Pulmonary artery endothelial cell (primary cell): ENCODE measurements at places on chromosomes 2 and 18.

GRCh38 chr2:168357797-168358472 lies 98.1 kb upstream of the CERS6 start:
- no peak for DNase-seq

GRCh38 chr18:67243799-67244587 lies 272.5 kb downstream of the DSEL start:
- DNase-seq, result no peak

DNA sequence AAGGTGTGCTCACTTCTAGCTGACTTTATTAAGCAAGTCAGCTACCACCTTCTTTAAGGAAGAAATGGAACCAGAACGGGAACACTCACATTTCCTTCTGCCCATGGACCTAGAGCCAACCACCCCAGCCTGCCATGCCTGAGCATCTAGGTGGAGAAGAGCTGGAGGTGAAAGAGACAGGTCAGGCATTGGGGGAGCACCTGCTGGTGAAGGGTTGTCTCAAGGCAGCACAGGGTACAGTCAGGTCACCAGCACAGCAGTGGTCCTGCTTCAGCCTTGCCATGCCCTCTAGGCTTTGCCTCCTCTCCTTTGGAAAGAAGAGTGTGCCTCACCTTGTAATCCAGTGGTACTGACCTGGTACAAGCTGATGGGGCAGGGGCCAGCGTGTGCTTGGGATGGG lies 107.9 kb downstream of the KCNF1 start:
- DNase-seq, result no peak

DNA sequence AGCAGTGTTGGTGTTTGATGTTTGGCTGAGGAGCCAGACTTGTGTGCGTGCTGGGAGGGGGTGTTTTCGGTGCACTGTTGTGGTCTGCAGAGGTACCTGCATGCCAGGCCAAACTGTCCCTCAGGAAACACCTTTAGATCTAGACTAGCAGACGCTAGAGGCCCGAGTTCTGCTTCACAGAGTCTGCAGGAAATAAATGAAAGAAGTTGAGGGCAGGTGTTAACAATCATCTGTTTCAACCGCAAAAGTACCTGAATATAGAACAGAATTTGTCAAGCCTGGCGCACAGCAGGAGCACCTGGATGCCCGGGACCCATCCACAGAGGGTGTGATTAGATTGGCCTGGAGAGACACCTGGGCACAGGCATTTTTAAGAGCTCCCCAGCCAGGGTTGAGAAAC lies 40.5 kb upstream of the REL start:
- no peak for DNase-seq

- no peak for DNase-seq
Measured at GRCh38 chr2:40087434-40087833, 308.4 kb upstream of the THUMPD2 start.

DNA sequence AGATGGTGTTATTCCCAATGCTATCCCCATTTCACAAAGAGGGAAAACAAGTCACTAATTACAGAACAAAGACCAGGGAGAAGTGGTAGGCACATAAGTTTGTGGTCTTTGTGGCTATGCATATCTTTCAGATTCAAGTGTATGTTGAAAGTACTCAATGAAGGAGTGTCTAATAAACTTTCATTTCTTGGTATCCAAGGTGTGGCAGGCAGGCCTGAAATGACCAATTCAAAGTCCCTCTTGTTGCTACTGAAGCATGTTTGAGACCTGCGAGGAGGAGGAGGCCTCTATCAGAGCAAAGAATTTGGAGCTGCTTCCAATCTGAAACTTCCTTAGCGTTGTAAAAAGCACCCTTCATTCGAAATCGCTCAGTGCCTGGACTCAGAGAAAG lies 60.9 kb upstream of the KLF7 start:
- no peak for DNase-seq

GRCh38 chr18:62399781-62400308 lies 74.7 kb downstream of the TNFRSF11A start:
- no peak for DNase-seq

DNA sequence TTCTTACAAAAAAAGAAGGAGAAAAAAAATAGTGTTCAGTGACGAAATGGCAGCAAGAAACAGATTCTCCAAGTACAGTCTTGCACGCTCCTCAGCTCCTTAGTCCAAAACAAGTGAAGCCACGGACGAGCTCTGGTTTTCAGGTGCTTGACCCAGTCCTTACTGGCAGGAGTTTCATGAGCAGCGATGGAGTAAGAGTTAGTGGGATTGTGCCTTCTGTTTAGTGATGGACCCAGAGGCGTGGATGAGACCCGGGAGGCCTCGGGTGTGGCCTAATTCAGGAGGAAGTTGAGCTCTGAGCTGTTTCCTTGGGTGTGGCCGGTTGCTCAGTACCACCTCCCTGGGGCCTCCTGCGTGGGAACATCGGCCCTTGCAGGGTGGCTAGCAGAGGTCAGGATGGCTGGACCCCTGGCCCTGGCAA lies 52.0 kb downstream of the KIF5C start:
- DNase-seq, result no peak
